Caco-2 (cell line): ENCODE measurements at places on chromosomes 5 and 9. TPM values are rescaled to one million over a fixed set of nuclear protein-coding genes. Genes with fewer than 3 reads are reported as not detected.
A peak's percentile ranks its signal among the peaks of the same experiment; 100 is the strongest.

DNA sequence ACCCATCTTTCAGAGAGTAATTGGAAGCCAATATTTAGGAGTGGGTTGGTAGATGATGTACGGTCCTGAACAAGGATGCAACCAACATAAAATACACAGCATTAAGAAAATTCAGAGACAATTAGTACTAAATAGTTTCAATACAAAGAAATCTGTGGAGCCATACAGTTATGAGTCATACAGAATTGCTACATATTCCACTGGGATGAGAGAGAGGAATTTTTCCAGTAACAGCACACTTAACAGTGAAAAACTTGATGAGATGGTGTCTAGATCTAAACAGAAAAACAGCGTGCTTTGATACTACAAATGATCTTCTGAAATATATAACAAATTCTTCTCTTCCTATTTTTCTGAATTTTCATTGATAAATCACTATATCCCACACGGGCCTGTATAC, 1999.3 kb upstream of the CDH9 start:
- no peaks in the 10 kb centered on the region for H3K4me1 ChIP-seq
- no peaks in the 10 kb centered on the region for H3K36me3 ChIP-seq
- H3K27ac ChIP-seq = no peak overlapping the region
- no peak overlapping the region for H3K4me3 ChIP-seq
- H3K27me3 ChIP-seq = no peaks in the 10 kb centered on the region

GRCh38 chr9:37531699-37532098, 44.5 kb downstream of the FBXO10 start:
- H3K36me3 ChIP-seq = no peaks in the 10 kb centered on the region
- H3K4me3 ChIP-seq = no peak overlapping the region
- H3K4me1 ChIP-seq = no peaks in the 10 kb centered on the region
- H3K27ac ChIP-seq = no peak overlapping the region

Gene TRAF2
- total RNA-seq = 41.7 and 50.0 TPM in 2 replicates

- H3K4me3 ChIP-seq = no peak overlapping the region
- peaks cover 7% of the 10 kb centered on the region; the same call in 1 of the 2 replicates for H3K4me1 ChIP-seq
- no peaks in the 10 kb centered on the region for H3K27me3 ChIP-seq
- H3K36me3 ChIP-seq = no peaks in the 10 kb centered on the region
- DNase-seq = no peak
These were observed 23.2 kb upstream of the RNF20 start for GRCh38 chr9:101510459-101510858.

GRCh38 chr9:125767349-125767748, 20.2 kb downstream of the PBX3 start:
- H3K36me3 ChIP-seq = no peaks in the 10 kb centered on the region
- no peaks in the 10 kb centered on the region for H3K4me1 ChIP-seq
- no peak overlapping the region for H3K27ac ChIP-seq
- H3K27me3 ChIP-seq = no peaks in the 10 kb centered on the region
- no peak for DNase-seq

DNA sequence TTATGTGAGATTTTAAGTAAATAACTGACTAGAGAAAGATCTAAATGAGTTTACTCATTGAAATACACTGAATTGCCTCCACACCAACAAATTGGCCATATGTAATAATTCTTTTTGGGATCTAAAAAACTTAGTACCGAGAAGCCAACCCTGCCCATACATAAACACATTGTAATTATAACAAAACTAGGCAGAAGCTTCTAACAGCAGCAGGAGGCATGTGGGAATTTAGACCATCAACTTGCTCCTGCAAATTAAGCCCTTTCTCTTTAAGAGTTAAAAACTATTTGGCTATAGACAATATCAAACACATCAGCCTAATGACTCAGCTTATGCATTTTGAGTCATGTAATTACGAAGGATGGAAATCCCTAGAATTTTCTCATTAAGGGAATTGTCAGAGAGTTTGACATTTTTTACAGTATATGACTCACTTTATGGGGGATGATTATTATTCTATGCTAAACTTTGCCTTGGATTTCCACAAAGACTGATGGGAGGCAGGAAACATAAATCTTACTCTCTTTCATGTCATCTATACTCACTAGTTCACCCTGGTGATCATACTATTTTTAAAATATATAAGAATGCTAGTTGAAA, 1.0 kb downstream of the IL7R start:
- no peaks in the 10 kb centered on the region for H3K27me3 ChIP-seq
- no peak overlapping the region for H3K27ac ChIP-seq
- no peak overlapping the region for H3K4me3 ChIP-seq
- H3K36me3 ChIP-seq = no peaks in the 10 kb centered on the region

DNA sequence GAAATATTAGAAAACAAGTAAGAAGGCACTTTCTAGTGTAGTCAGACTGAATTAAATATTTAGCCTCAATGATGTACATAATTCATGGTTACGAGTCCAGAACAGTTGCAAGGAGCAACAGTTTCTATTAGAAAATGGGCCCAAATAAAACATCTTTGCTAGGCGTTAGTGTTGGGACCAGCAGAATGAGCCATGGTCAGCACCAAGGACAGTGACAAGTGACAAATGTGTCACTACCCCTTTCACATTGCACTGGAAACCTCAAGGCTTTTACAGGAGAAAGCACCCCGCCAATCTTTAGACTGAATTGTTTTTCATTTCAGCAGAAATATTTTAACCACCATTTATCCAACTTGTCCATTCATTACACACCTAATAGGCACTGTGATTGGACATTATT, 301.3 kb upstream of the ADCY2 start:
- no peak overlapping the region for H3K27ac ChIP-seq
- no peak overlapping the region for H3K4me3 ChIP-seq
- no peaks in the 10 kb centered on the region for H3K36me3 ChIP-seq
- H3K4me1 ChIP-seq = no peaks in the 10 kb centered on the region
- H3K27me3 ChIP-seq = no peaks in the 10 kb centered on the region

Gene S1PR3
- 0.95 and 1.00 TPM in 2 replicates for total RNA-seq

GRCh38 chr5:173234129-173234790, 746 bp downstream of the NKX2-5 start:
- DNase-seq = no peak
- no peaks in the 10 kb centered on the region; the same call in 1 of the 2 replicates for H3K27me3 ChIP-seq
- no peaks in the 10 kb centered on the region for H3K36me3 ChIP-seq
- no peak overlapping the region for H3K27ac ChIP-seq
- H3K4me3 ChIP-seq = no peak overlapping the region

Gene PCDHB5
- total RNA-seq = not detected in 2 replicates

- H3K4me3 ChIP-seq = no peak overlapping the region
- H3K36me3 ChIP-seq = no peaks in the 10 kb centered on the region
- no peaks in the 10 kb centered on the region; the same call in 1 of the 2 replicates for H3K27me3 ChIP-seq
- H3K27ac ChIP-seq = no peak overlapping the region
- H3K4me1 ChIP-seq = no peaks in the 10 kb centered on the region
- DNase-seq = no peak
These were observed 115.1 kb downstream of the BAAT start for GRCh38 chr9:101269591-101270283.

DNA sequence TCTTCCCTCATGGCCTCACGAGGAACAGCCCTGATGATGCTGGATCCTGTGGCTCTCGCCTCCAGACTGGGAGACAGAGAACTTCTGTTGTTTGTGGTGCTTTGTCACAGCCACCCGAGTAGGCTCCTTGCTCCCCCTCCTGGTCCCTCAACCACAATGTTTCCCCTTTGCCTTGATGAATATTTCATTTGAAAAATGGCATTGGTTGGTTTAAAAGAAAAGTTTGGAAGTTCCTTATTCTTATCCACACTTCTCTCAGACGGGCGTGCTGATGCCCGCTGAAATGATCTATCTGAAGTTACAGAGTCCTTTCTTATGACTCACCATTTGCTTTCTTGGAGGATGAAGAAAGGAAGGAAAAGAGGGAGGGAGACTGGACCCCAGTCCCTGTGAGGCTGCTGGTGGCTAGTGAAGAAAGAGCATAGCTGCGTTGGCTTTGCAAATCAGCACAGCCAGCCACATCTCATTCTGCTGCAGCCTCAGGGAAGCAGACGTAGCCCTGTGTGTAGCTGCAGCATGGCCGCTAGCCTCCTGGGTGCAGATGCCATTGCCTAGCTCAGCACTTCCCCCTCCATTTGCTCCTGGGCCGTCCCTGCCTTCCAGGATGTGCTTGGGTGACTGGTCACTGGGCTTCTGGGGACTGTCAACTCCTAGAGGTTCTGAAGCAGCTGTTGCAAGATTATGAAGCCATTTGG, 185.9 kb downstream of the ERCC6L2 start:
- no peak overlapping the region for H3K4me3 ChIP-seq
- DNase-seq = peak; percentile 43
- H3K36me3 ChIP-seq = no peaks in the 10 kb centered on the region

DNA sequence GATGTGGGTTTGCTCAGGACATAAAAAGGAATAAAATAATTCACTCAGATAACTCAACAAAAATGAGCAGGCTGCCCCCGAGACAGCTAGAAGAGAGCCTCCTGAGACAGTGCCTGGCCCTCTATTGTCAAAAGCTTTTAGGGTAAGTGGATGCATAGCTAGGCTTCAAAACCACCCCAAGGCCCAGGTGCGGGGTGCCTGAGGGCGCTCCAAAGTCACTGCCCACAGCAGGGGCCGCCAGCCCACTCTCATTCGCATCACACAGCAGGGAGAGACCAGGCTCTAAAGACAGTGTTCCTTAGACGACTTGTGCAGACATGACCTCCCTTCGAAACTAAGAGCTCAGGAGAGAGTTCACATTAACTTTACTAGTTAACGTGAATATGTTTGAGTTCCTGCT, 271.5 kb downstream of the FSTL4 start:
- no peak overlapping the region for H3K4me3 ChIP-seq
- H3K36me3 ChIP-seq = no peaks in the 10 kb centered on the region
- peaks cover 6% of the 10 kb centered on the region; the same call in 1 of the 2 replicates for H3K4me1 ChIP-seq
- no peak for DNase-seq
- H3K27ac ChIP-seq = no peak overlapping the region
- no peaks in the 10 kb centered on the region for H3K27me3 ChIP-seq

DNA sequence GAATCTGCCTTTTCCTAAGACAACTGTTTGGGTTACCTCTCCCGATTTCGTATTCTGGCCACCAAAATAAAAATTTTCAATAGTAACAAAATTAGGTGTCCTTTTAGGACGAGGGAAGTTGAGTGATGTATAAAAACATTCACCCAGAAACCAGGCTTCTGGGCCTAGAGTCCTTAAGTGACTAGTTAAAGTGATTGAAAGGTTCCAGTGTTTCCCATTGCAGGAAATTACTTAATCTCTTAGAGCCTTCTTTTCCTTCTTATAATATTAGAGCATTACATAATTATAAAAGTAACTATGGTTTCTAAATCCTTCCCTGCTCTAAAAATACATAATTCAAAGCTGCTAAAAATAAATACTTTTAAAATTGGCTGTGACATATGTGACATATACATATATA, 7.3 kb downstream of the MCIDAS start:
- H3K4me3 ChIP-seq = no peak overlapping the region
- H3K27ac ChIP-seq = no peak overlapping the region
- peaks cover 14% of the 10 kb centered on the region; the same call in 1 of the 2 replicates for H3K4me1 ChIP-seq

DNA sequence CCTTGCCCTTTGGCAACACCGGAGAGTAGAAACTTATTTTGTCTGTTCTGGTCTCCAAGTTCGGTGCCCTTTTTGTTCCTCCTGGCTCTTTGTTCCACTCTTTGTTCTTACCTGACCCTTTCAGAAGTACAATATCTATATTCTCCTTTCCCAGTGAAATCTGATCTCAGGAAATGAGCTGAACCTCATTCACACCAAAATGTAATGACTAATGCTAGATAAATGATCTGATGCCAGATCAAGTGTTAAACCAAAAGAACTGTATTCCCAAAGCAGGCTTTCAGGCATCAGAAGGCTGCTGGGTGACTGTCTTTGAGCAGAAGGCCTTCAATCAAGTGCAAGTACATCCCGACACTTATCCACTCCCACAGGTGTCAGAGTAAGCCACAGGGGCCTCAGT, 156.4 kb downstream of the SPOCK1 start:
- no peak overlapping the region for H3K27ac ChIP-seq
- DNase-seq = no peak
- H3K27me3 ChIP-seq = no peaks in the 10 kb centered on the region; the same call in none of the 2 replicates
- H3K36me3 ChIP-seq = no peaks in the 10 kb centered on the region
- no peaks in the 10 kb centered on the region for H3K4me1 ChIP-seq

DNA sequence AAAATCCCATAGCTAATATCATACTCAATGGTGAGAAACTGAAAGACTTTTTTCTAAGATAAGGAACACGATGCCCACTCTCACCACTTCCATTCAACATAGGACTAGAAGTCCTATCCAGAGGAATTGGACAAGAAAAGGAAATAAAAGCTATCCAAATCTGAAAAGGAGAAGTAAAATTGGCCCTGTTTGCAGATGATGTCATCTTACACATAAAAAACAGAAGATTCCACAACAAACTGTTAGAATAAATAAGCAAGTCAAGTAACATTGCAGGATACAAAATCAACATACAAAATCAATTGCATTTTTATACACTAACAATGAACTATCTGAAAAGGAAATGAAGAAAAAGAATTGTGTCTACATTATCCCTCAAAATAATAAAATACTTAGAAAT, 308.0 kb downstream of the MCTP1 start:
- H3K4me3 ChIP-seq = no peak overlapping the region
- H3K27me3 ChIP-seq = no peaks in the 10 kb centered on the region
- H3K36me3 ChIP-seq = no peaks in the 10 kb centered on the region
- no peak for DNase-seq
- H3K4me1 ChIP-seq = no peaks in the 10 kb centered on the region
